ENCODE measurements at places on chromosomes 2 and 18.

DNA sequence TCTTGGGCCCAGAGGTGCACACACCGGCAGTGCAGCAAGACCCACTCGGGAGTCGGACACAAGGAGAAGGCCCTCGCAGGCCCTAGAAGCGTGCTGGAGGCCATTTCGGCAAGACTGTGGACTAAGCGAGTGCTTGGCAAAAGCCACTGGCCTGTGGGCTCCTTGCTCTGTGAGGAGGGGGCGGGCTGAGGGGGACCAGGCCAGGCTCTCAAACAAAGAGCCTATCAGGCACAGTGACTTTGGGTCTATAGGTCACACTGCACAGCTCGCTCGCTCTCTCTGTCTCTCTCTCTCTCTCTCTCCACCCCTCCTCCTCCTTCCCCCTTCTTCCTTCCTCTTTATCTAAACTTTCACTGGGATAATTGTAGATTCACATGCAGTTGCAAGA, 23.6 kb upstream of the ZCCHC2 start:
- no peak for DNase-seq

GRCh38 chr2:157771234-157771633, 104.9 kb downstream of the ACVR1 start:
- DNase-seq = no peak

GRCh38 chr2:201852462-201852861, 46.1 kb downstream of the CDK15 start:
- no peak for DNase-seq

DNA sequence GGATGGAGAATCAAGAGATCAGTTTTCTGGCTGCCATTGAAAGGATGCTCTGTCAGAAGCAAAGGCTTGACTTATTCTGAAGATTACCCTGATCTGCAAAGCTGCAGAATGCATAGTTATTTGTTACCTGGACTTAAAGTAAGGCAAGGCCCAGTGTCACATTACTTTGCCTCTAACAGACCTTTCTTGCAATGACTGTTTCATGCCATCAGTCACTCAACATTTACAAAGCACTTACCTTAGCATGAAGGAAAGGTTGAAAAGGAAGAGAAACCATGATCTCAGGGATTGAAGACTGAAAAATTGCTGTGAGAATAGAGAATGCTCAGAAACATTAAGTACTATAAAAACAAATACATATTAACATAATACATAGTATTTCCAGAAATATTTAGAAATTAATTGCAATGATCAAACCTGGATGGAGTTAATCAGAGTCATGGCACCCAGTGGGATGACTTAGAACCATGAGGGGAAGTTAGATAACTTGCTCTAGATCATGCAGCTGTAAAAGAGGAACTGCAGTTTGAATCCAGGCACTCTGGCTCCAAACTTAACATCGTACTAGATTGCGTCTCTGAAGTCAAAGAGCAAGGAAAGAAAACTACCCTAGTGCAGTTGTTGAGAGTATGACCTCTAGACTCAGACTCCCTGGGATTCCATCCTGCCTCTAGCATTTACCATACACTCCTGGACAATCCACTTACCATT, 26.5 kb upstream of the FAM117B start:
- no peak for DNase-seq

DNA sequence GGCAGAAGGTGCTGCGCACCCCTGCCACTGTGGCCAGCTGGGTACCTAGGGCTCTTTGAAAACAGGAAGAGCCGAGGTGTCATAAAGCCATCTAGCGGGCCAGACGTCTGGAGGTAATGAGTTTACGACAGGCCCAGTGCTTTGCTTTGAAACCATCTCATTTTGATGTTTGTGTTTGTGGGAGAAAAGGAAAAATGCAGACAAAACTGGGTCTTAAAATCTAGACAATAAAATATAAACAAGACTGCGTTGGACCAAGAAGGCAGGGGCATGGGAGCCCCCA, 3.2 kb downstream of the HOXD9 start:
- DNase-seq = no peak

- no peak for DNase-seq
These were observed 11.5 kb upstream of the PNPT1 start for GRCh38 chr2:55705027-55705653.

DNA sequence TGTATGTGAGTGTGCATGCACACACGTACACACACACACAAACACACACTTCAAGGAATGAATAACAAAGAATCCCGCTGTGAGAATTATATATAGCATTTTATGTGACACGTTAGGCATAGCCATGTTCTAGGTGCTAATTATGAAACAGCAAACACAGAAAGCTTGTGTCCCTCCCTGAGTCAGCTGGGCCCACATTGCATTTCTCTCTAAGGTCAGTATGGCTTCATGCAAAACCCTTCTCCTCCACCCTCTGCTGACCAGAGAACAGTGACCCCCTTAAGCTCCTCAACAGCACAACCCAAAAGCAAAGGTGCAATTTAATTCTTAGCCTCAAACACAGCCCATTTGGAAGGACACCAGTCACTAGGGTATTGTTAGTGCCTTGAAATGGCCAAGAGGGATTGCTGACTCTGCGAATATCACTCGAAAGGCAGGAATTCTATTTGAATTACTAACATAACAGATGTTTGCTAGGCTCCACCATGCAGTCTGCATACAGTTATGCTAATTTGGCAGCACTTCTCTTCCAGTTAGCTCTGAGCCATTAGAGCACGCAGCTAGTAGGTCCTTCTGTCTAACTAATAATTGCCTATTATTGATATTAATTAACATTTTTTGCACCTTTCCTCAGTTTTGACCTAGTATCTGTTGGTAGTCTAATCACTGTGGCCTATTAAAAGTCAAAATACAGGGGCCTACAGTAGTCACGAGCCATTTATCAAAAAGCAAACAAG, 149.0 kb downstream of the LNPK start:
- no peak for DNase-seq

DNA sequence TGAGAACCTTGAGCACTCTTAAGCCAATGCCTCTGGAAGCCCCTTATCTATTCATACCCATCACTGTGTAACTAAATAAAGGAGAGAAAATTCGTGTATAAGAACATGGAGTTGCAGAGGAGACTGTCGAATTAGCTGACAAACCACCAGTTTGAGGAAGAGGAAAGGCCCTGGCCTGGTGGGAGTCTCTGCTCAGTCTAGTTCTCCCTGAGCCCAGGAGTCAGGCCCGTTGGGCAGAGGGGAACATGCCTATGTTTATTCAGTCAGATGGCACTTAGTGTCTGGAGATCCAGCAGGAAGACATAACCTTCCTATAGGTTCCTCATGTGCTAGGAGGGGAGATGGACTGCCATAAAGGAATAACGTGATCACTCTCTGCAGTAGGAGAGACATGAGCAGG, 60.3 kb downstream of the MGAT5 start:
- no peak for DNase-seq

DNA sequence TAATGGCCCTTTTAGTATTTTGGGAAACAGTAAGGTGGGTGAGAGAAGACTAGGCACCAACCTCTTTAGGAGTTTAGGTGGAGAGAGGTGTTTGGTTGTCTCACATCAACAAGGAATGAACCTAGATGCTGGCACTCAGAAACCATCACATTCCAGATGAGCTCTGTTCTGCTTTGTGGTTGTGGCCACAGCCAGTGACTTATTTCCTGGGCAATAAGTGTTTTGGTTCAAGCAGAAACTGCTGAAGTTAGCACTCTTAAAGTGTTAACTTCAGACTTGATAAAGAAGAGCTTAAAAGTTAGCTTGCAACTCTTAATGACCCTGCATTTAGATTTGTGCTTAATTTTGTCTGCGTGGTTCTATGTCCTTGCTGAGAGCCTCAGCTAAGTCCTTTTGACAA, 929.2 kb downstream of the SLC4A3 start:
- DNase-seq = peak; percentile 54

GRCh38 chr18:73881396-73881917, 266.2 kb downstream of the FBXO15 start:
- DNase-seq = no peak

- no peak for DNase-seq
These were observed 84.9 kb downstream of the ICOS start for GRCh38 chr2:204021290-204022081.

GRCh38 chr2:159615367-159616285, 722 bp downstream of the BAZ2B start:
- DNase-seq = peak; percentile 77

DNA sequence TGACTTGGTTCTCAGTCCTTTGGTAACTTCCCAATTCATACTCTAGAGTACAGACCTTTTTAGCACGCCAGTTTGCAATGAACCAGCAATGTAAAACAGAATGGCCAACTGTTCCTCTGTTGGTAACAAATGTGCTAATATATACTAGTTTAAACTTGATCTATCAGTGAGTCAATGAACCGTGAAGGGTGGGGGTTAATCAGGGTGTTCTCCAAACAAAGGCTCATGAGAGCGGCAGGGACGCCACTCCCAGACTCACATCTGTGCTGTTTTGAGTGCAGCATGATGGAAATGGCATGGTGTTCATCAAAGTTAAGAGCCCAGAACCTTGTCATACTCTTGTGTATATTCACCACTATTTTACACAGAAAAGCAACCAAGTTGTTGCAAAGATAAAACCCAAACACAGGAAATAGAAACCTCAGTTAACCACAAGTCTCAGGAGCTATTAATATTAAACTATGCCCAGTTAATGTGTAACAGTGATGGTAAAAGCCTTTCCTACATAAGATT, 70.3 kb downstream of the CERKL start:
- DNase-seq = no peak

- peak; percentile 86 for DNase-seq
These were observed 81.5 kb downstream of the NRP2 start for GRCh38 chr2:205763708-205764211.

DNA sequence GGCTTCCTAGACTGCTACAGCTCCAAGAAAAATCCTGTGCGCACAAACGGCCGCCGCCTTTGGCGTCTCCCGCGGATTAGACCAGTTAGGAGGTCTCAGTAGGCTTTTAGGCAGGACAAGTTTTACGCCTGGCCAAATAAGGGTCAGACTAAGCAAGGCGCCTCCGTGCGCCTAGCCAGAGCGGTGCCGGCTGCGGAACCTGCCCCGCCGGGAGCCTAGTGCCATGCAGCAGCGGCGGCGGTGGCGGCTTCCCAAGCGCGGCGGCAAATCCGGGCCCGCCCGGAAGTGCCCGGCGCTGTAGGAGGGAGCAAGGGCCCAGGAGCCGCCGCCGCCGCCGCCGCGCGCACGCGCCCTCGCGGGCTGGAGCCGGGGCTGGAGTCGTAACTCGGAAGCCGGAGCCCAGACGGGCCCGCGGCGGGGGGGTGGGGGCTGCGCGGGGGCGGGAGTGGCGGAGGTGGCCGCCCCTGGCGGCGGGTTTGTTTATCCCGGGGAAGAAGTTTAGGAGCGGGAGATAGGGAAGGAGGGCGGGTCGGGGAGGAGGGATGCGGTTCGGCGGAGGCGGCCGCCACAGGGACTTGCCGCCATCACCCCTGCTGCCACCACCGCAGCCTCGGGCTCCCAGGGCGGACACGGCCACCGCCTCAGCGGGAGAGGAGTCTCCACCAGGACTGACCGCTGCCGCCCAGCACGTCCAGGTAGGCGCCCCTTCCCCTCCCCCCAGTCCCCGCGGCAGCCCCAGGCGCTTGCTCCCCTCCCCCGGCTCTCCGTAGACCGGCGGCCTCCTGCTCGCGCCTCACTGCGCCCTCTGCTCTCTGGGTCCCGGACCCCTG, at the start of gene SPOPL:
Gene SPOPL, plus strand, starts transcription at position 346 of the 830 bp plus-strand sequence. CDS start 48,447 bp downstream, outside the sequence.
- peak; percentile 53 for DNase-seq

- no peak for DNase-seq
These were observed 14.6 kb downstream of the BIN1 start for GRCh38 chr2:127092306-127092705.

- no peak for DNase-seq
These were observed 38.3 kb downstream of the OXER1 start for GRCh38 chr2:42725657-42726056.

DNA sequence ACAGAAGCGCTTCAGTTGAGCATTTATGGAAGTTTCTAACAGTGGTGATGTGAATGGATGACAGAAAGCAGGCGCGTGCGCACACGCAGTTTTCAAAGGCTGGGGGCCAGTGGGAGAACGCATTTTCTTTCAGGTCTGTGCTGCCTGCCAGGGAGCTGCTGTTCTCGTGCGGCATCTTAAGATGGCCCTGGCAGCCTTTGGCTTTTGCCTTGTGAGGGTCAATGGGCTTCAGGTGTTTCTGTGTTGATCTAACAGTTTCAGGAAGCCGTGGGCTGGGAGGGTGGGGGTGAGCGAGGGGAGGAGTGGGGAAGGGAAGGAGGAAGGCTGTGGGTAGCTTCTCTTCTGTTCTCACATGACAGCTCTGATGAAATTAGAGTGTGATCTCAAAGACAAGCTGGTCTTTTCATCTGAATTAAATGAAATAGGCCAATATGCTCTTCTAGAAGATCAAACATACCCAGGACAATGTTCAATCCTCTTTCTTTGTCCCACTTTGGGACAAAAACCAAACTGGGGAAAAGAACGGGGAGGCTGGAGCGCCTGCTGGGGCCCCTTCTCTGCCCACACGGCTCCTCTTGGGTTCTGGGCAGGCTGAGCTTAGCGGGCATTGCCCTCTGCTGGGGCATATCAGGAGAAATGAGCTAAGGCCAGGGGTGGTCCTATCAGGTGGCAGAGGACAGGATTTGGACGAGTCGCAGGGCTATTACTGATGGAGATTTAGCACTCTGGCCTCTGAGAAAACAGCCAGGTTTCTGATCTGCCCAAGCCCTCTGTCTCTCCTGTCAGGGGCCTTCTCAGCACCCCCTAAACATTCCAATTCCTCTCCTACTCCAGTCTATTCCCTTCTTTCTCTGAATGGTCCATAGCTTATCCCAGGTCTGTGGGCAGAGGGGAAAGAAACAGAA, 126.2 kb upstream of the LGALSL start:
- peak; percentile 5 for DNase-seq

DNA sequence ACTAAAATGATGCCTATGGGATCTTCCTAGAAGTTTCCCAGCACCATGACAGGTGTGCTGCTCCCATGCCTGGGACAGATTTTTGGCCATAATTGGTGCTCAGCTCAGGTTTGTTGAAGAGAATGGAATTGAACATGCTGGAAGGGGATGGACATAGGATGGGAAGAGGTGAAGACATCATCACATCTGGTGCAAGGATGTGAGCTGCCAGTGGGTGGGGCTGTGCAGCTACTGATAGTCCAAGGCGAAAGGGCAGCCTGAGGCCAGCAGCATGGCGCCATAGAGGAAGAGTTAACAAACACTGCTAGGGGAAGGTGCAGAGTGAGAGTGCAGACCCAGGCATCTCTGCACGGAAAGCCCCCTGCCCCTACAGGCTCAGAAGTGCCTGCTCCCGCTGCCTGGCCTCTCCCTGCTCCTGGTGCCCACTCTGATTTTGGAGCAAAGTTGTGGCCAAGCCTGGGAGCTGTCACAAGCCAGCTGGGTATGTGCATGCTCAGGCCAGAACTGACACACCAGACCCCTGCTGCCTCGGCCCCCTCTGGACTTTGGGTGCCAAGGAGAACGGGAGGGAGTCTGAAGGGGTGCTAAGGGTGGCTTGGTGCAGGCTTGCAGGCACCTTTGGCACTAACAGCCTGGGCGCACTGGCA, 178.6 kb downstream of the ZBTB7C start:
- DNase-seq = no peak

GRCh38 chr2:138823666-138824065, 43.5 kb upstream of the NXPH2 start:
- no peak for DNase-seq
